Fibroblast of the aortic adventitia (primary cell): ENCODE measurements at places on chromosomes 11 and 22.

- DNase-seq: no peak
Measured at GRCh38 chr11:110112457-110112856, 19.3 kb downstream of the ZC3H12C start.

DNA sequence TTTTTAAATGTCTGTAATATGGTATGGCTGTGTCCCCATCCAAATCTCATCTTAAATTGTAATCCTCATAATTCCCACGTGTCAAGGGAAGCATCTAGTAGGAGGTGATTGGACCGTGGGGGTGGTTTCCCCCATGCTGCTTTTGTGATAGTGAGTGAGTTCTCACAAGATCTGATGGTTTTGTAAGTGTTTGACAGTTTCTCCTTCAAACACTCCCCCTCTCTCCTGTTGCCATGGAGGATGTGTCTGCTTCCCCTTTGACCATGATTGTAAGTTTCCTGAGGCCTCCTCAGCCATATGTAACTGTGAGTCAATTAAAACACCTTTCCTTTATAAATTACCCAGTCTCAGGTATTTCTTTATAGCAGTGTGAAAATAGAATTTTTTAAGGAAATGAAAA is 31.1 kb upstream of the CD44 start:
- DNase-seq: no peak

DNA sequence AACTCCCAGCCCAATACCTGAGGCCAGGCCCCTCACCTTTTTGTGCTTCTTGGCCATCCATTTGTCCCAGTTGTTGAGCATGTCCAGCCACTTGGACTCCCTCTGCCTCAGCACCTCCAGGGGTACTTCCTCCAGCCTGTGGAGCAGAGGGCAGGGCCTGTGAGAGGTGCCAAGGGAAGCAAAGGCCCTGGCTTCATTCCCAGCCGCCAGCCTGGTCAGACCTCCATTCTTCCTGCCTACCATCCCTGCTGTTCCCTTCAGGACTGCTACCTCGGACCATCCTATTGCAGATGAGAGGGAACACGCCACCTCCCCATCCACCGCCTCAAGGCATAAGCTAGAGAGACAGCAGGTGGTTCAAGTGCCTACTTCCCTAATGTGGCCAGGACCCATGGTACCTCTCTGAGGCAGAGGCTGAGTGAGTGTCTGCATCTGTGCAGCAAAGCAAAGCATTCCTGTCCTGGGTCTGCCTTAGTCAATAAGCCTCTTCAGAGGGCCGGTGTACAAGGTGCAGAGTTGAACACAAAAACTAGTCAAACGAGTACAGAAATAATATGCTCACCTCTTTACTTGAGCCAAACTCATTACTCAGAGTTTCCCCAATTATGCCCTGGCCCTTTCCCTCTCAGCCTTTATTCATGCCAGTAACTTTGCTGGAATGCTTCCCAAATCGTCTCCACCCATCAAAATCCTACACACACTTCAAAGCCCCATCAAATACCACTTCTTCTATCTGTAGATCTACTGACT is 15.4 kb upstream of the CASTOR1 start:
- peak; percentile 72 for DNase-seq

- peak; percentile 74 for DNase-seq
Measured at GRCh38 chr11:110984147-110984546, 261.4 kb upstream of the POU2AF2 start.

- no peak for DNase-seq
Measured at GRCh38 chr11:109135627-109136026, 286.4 kb upstream of the C11orf87 start.

- DNase-seq: no peak
Measured at GRCh38 chr11:17590463-17590862, 43.4 kb downstream of the OTOG start.

DNA sequence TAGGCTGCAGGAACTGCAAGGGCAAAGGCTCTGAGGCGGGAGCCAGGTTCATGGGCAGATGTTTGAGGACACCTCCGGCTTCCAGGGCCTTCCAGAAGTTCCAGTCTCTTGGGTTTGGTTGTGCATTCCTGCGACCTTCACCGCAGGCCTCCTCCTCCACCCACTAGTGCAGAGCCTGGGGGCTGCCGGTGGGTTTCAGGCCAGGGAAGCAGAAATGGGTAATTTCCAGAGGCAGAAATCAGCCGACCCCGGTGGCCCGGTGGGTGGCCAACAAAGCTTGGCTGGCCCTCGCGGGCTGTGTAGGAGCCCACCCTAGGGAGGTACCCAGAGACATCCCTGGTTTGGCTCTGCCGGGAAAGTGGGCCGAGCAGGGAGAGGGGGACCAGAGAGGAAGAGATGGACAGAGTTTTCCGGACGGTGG is 417 bp upstream of the PHETA2 start:
- DNase-seq: no peak
